Central memory CD4-positive, alpha-beta T cell (primary cell): ENCODE measurements at places on chromosomes 4 and X.

- DNase-seq = no peak
Measured at GRCh38 chr4:7189475-7190277, 2.7 kb upstream of the SORCS2 start.

GRCh38 chrX:67582436-67582835 lies 38.6 kb downstream of the AR start:
- DNase-seq = no peak

- DNase-seq = no peak
Measured at GRCh38 chr4:181219783-181220416, 1023.3 kb upstream of the TENM3 start.

GRCh38 chr4:55965585-55965984 lies 16.8 kb downstream of the CEP135 start:
- DNase-seq = no peak

DNA sequence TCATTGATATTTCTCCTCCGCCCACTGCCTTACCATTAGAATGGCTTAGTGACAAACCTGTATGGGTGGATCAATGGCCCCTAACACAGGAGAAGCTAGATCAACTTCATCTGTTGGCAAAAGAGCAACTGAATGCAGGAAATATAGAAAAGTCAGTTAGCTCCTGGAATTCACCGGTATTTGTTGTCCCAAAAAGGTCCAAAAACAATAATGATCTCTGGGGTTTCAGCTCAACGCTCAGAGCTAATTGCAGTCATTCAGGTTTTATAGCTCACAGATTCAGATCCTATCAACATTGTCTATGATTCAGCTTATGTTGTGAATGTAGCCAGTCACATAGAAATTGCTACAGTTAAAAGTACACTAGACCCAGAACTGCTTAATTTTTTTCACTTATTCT lies 124.0 kb upstream of the ZCCHC13 start:
- no peak for DNase-seq
